Activated naive CD8-positive, alpha-beta T cell treated with anti-CD3 and anti-CD28 coated beads for 36 hours (primary cell): ENCODE measurements at places on chromosomes 3 and 15.

- DNase-seq: no peak
Observed at GRCh38 chr15:89877083-89877425, 16.7 kb downstream of the AP3S2 start.

DNA sequence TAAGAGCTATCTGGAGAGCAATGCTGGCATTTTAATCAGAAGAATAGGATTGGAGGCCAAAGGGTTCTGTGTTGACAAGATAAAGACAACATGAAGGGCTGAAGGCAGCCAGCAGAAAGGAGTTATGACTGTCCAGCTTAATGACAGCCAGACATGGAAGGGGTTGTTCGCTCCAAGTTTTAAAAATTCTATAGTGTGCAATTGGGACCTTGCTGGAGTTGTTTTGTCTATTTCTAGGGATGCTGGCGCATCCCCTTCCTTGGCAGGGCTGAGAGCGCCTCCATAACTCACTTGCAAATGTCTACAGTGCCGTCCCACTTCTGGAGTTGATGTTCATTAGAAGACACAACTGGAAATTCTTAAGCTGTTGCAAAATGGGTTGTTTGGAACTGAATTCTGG is 200.7 kb downstream of the TLE3 start:
- no peak for DNase-seq

DNA sequence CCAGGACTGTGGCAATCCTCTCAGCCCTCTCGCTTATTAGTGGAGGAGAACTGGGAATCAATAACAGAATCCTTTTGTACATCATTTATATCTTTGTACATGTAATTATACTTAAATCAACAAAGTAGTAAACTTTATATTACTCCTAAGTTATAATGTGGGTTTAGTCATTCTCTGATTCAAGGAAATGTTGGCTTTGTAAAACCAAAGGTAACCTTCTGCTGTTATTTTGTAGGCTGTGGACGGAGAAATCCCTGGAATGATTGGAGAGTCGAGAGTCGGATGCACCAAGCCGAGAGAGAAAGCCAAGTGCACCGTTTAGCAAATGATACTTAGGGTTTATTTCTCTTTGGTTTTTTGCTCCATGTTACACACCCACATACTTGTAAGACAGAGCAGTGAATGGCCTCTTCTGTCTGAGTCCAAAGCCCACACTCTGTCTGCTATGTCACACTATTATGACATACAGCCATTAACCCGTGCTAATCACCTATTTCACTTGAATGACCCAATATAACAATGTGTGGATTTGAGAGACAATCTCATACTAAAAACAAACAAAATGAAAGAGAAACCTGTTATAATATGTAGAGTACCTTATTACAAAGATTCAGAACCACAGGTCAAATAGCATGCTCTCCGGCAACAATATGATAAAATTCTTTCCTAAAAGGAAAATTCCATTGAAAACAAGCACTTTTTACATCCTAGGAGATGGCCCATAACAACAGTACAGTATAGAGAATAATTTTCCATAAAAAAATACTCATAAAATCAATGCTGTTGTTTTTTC is 72.2 kb downstream of the MECOM start:
- no peak for DNase-seq

DNA sequence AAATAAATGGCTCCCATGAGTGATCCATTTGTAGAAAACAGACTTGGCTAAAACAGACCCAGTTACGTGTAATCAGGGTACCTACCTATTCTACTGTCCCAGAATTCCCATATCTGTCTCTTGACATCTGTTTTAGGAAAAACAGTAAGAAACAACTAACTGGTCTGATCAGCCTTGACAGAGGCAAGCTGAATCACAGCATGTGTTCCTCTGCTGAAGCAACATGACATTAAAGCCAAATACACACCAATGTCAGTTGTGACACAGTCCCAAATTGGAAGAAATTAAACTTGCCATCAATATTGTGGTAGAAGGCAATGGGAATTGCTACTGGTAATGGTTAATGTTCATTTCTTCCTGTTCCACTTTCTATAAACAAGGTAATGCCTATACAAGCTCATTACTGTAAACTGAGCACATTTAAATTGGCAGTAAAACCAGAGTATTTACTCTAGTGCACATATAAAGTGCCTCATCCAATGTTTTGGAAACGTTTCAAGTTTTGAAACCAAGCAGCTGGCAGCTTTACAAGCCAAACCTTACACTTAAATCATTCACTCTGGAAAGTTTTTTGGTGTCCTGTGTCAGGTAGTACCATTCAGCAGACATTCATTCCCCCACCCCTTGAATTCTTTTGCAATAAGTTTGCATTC is 27.0 kb downstream of the ALDH1A2 start:
- DNase-seq: no peak

GRCh38 chr3:14371573-14372474 is 30.6 kb upstream of the SLC6A6 start:
- DNase-seq: no peak

- DNase-seq: no peak
Observed at GRCh38 chr15:59825901-59826300, 136.8 kb upstream of the BNIP2 start.

GRCh38 chr3:33989229-33989628 is 190.8 kb downstream of the PDCD6IP start:
- DNase-seq: no peak

GRCh38 chr15:68112706-68113105 is 58.6 kb downstream of the PIAS1 start:
- no peak for DNase-seq

DNA sequence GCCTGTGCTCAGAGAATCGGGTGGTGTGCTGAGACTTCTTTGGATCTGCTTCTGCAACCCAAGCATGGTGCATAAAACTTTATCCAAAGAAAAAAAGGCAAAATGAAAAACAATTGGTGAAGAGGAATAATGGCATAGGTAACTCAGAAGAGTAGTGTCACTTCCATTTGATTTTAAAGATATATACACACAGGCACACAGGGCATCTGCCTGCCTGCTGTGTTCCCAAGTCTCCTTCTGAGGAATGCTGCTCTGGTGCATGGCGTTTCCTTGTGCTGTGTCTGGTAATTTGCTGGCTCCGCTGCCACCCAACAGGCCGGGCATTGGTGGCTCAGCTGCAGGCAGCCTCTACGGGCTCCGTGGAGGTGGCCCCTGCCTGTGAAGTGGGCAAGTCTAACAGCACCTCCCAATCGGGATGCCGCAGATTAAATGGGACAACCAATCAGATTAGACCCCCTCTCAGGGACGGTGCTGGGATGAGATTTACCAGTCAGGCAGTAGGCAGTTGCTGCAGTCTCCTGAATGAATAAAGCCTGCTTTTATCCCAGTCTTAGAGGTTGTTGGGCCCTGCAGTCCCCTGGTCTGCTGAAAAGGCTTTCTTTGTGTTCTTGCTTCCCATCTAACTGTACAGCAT is 253.7 kb upstream of the RASGRP1 start:
- no peak for DNase-seq

DNA sequence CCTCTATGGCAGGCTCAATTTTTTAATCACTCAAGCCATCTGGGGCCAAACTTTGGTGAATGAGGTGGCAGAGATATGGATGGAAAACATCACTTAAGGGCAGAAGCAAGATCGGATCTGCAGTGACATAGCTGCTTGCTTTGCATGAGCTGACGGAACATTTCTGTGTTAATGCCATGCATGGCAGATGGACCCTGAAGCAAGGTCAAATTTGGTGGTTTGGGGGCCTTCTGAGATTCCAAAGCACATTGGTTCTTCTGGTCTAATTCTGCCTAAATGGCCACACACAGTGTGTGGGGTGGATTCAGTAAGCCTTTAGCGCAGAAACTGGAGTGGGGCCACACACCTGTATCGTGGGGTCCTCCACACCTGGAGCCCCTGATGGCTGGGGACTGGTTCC is 38.3 kb upstream of the BCL2L10 start:
- DNase-seq: no peak

- no peak for DNase-seq
Observed at GRCh38 chr3:806006-806405, 286.8 kb upstream of the CNTN6 start.

GRCh38 chr3:9198899-9199335 is 50.5 kb downstream of the SRGAP3 start:
- no peak for DNase-seq

GRCh38 chr15:50726315-50726714 is 39.2 kb downstream of the SPPL2A start:
- DNase-seq: no peak

- no peak for DNase-seq
Observed at GRCh38 chr15:57354436-57355123, 21.7 kb upstream of the CGNL1 start.

GRCh38 chr15:84035399-84035766 is 200.2 kb upstream of the GOLGA6L4 start:
- DNase-seq: no peak

DNA sequence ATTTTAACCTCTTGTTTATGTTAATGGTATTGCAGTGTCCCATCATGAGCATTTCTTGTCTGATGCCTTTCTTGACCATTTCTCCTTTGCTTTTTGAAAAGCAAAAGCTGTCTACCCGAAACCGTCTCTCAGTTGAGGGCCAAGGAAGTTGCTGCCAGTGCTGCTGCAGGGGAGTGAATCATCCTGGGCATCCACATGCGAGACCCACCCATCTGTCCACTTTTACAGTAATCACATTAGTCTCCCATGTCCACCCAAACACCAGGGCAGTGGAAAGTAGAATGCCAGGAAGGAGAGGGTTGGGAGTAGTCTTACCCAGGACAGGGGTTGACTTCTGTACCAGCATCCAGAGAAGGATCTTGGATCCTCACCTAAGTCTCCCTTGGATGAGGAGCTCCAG is 48.6 kb upstream of the TEX264 start:
- DNase-seq: no peak

- no peak for DNase-seq
Observed at GRCh38 chr3:149619136-149619535, 38.7 kb downstream of the WWTR1 start.
